HCEC 1CT (cell line): ENCODE measurements at places on chromosomes 2 and 18.

DNA sequence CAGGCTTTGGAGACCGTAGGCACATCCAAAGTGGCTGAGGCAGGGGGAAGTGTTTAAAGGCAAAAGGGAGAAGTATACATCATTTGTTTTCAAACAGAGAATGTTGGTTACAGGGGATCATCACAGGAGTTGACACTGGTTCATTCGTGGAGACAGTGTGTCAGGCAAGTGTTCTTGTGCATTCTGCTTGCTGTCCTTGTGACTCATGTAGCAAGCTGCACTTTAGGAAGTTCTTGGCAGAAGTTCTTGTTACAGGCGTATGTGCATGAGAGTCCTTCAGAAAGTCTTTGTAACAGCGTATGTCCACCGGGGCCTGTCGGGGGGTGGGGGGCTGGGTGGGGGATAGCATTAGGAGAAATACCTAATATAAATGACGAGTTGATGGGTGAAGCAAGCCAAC lies 36.5 kb upstream of the B4GALT6 start:
- no peak for DNase-seq

- DNase-seq = no peak
Observed at GRCh38 chr2:182831921-182832320, 34.5 kb downstream of the FRZB start.

DNA sequence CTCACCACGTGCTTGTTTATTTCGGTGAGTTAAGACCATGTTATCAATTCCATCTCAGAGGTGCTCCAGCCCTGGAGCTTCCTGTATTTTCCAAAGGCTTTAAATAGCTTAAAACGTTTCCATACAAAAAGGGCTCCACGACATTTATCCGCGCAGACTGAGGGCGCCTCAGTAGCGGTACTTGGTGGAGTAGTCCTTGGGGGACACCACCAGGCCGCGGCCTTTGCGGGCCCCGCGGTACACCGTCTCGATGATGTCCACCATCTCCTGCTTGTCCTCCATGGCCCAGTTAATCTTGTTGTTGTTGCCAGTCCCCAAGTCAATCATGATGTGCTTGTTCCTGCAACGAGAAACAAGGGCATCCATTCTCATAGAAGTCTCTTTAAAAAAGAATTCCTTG lies 9.1 kb downstream of the HSBP1L1 start:
- no peak for DNase-seq

- DNase-seq = no peak
Observed at GRCh38 chr2:219297766-219298456, 11.3 kb downstream of the PTPRN start.

DNA sequence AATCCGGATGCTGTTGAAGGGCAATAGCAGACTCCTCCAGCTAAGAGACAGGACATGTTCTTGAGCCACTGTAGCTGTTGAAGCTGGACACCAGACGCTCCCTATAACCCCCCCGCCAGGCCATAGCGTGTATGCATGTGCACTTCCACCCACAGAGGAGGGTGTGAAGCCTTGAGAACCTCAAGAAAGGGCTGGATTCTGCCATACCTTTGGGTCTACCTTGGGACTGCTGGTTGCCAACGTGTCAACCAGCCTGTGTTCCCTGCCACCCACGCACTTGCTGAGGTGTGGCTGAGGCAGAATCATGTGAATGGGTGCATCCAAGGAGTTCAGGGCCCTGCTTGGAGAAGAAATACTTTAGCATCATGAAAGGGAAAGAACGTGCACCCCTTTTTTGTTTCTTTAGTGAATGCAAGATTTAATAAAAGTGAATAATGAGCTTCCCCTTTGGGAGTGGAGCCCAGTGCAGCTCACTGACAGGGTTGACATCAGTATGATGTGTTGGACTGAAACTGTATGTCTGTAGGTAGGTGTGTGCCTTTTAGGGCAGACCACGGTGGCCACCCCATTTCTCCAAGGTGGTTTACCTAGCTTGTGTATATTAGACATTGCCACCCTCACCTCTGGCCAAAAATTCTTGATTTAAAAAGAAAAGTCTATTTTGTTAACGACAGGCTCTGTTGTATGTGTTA lies 198.3 kb downstream of the MGAT5 start:
- no peak for DNase-seq

GRCh38 chr2:207750345-207750744 lies 19.4 kb downstream of the FZD5 start:
- DNase-seq = no peak

DNA sequence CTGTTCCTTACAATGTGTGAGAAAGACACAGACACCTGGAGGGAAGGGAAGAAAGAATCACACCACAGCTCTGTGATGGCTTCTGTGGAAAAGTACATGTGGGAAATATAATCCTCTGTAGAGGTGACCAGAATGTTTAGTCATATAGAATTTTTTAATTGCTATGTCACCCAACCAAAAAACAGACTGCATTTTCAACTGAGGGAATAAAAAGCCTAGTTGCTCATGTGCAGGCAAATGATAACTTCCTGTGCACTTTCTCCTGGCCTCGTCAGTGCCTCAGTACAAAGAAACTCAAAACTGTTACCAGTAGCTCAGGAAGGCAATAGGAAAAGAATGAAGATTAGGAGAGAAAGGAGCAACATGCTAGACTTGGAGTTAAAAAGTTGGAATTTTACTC lies 326.8 kb downstream of the OSR1 start:
- DNase-seq = peak; percentile 55

GRCh38 chr2:221518201-221518934 lies 53.7 kb downstream of the EPHA4 start:
- DNase-seq = peak; percentile 54

GRCh38 chr2:21422724-21423522 lies 299.2 kb downstream of the TDRD15 start:
- no peak for DNase-seq

DNA sequence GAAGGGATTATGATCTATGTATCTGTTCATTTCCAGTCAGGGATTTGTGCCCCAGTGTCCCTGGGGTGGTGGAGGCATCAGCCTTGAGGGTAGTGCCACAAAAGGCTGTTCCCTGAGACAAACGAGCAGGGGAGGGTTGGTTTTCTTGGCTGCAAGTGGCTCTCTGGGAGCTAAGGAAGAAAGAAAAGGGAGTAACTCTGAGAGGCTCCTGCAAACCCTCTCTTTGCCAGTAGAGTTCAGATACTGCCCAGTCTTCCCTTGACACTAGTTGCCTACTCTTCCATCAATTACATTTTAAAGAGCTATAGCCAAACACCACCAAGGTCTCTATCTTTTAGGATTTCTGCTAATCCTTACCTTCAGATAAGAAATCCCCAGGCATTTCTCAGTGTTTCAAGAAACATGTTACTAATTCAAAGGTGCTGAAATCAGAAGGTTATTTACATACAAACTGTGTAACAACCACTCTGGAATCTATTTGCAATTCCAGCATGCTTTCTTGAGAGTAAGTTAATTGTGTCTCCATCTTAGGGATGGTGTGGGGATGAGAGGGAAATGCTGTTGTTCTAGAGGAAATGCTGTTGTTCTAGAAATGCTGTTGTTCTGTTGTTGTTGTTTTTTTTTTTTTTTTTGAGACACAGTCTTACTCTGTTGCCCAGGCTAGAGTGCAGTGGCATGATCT lies 18.7 kb upstream of the KCTD1 start:
- DNase-seq = no peak

GRCh38 chr2:176664478-176664877 lies 395.2 kb downstream of the MTX2 start:
- no peak for DNase-seq

DNA sequence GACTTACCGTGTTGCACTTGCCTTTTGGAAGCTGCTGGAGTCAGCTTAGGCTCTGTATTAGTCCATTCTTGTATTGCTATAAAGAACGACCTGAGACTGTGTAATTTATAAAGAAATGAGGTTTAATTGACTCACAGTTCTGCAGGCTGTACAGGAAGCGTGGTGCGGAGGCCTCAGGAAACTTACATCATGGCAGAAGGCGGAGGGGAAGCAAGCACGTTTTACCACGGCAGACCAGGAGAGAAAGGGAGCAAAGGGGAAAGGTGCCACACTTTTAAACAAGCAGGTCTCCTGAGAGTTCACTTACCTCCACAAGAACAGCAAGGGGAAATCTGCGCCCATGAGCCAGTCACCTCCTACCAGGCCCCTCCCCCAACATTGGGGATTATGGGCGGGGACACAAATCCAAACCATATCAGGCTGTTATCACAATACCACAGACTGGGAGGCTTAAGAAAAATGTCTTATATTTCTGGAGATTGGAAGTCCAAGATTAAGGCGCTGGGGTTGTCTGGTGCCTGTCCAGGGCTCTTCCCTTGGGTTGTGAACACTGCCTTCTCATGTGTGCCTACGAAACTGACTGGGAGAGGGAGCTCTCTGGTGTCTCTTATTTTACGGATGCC lies 3.6 kb upstream of the D2HGDH start:
- DNase-seq = no peak

GRCh38 chr2:207724113-207724512 lies 12.7 kb downstream of the CCNYL1 start:
- DNase-seq = no peak

- DNase-seq = no peak
Observed at GRCh38 chr18:50706651-50707050, 113.2 kb downstream of the MRO start.

- DNase-seq = no peak
Observed at GRCh38 chr2:119475225-119475856, 43.7 kb downstream of the TMEM37 start.

- DNase-seq = peak; percentile 78
Observed at GRCh38 chr2:73063909-73064875, 7.3 kb downstream of the SFXN5 start.

GRCh38 chr2:20451761-20452499 lies 5.1 kb downstream of the RHOB start:
- DNase-seq = no peak

- DNase-seq = no peak
Observed at GRCh38 chr18:30527917-30528316, 514.6 kb downstream of the DSC3 start.

DNA sequence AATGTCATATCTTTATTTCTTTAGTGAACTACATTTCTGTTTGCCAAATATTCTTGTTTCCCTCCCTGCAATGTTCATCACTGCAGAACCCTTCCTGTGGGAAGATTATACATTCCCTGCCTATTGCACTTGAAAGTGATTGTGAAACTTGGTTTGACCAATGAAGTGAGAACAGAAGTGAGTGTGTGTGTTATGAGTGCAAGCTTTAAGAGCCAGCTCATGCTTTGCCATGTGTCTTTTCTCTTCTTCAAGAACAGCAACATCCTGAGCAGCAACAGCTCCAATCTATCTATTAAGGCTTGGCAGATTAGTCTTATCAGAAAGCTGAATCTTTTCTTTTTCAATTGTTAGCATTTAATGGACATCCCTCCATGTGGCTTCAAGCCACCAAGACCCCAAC lies 42.0 kb upstream of the UBE2E3 start:
- peak; percentile 64 for DNase-seq

GRCh38 chr2:11502740-11503292 lies 31.0 kb upstream of the GREB1 start:
- no peak for DNase-seq

GRCh38 chr18:45662468-45662867 lies 47.2 kb downstream of the SLC14A2 start:
- peak; percentile 53 for DNase-seq

DNA sequence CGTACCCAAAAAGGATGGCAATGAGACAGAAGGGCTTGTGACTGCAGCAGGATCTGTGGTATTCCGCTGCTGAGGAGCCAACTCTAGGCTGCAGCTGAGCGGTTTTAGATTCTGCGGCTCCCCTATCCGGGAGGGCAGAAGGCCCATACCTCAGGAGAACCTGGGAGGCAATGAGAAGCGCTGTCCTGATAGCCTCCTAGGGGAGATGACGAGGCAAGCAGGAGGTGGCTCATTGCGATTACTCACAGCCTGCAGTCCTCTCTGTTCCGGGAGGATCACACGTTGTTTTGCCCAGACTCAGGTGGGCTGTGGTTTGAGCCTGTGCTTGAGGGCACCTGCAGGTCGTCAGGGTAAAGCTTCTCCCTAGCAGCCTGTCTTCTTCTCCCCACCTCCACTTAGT lies 65.1 kb downstream of the COA5 start:
- no peak for DNase-seq

DNA sequence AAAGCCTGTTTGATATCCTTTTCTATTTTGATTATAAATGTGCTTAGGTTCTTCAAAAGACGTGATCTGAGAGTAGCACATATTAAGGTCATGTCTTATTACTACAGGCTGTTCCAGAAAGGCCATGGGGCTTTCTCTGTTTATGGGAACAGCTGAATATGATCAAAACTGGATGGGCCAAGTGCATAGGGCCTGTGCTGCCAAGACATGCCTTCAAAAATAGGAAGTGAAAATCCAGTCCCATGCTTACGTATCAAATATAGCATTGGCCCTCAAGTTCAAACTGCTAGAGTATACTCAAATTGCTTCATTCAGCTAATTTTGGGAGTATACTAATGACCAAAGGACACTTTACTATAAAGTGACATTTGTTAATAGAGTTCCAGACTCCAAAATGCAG lies 24.1 kb downstream of the SLC25A52 start:
- no peak for DNase-seq

DNA sequence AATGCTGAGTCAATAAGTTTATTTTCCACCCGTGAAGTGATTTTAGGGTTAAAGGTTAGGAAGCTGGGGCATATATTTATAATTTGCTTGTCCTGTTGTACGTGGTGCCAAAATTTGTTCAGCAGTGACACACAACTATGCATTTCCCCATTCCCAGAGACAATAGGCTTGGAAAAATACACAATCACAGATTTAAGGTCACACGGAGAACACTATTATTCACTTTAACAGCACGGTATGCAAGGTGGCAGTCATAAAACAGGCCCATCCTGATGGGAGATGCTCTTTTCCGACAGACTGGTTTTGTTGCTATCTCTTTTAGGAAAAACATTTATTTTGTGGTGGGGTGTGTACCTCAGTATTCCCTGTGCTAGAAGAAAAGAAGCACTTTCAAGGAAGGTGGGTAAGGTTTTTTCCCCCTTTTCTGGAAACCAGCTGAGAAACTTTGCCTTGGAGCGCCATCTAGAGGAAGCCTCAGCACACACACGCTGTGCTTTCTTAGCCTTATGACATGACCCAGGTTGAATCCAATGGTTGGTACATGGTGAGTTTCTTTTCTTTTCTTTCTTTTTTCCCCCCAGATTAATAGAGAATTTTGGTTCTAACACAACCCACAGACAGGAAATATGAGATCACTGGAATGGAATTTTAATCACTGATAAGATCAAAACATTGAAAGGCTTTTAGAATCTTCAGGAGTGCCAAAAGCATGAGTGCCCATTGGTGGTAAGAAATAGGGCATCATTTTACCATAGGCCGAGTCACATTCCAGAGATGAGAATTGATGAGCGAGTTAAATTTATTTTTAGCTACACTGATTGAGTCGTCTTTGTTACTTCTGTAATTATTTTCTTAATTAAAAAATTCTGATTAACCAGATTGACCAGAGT lies 332.1 kb downstream of the AGPS start:
- peak; percentile 23 for DNase-seq
